ENCODE measurements at places on chromosomes 5 and 9. TPM values are rescaled to one million over a fixed set of nuclear protein-coding genes. Genes with fewer than 3 reads are reported as not detected.

GRCh38 chr5:172319708-172320441, 36.3 kb upstream of the UBTD2 start:
- no peak for DNase-seq

SEMA6A gene
- not detected for total RNA-seq

DNA sequence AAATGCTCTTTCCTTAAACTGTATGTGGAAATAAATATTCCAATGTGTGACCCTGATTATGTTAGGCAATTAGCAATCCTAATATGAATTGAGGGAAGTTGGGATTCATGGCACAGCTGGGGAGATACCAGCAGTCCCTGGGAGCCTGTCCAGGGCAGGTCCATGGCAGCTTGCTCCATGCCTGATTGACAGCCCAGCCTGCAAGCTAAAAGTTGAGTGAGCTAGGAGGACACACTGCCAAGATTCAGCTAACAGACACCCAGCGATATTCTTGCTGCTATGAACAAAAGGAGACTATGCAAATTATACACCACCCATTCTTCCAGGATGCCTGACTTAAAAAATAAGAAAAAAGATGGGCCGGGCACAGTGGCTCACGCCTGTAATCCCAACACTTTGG, 6.2 kb downstream of the TGFBI start:
- DNase-seq: no peak

DNA sequence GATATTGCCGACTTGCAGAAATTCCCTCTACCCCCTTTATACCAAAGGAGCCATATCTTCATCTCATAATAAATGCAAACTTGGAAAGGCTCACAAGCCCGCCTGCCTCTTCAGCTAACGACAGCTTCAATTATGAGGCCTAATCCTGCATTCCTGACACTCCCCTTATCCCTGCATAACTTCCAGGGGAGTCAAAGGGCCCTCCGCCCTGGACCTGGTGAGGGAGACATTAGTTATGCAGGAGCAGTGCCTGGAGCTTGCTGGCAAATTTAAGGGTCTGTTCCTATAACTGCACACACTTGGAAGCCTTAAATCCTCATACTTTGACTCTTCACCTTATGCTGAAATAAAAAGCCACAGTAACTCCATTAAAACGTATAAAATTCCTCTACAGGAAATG, 617.9 kb downstream of the BNC2 start:
- no peak for DNase-seq

GABRA1 gene
- not detected for total RNA-seq

DNA sequence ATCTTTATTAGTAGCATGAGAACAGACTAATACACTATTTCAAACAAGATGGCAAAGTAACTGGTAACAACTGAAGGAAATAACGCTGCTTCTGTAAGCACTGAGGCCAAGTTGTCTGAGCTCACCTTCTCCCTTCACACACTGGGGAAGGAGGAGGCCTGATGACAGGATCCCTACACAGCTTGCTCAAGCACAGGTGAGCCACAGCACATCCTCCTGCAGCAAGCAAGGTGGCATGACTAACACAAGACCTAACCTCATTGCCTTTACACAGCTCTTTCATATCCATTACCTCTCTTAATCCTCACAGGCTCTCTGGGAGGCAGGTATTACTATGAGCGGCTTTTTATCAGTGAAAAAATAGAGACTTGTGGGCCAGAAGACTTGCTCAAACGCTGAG, 83.3 kb downstream of the ARL15 start:
- DNase-seq: no peak

POU5F2 gene
- 0.49 TPM for total RNA-seq
